ENCODE measurements at places on chromosomes 4 and X.

DNA sequence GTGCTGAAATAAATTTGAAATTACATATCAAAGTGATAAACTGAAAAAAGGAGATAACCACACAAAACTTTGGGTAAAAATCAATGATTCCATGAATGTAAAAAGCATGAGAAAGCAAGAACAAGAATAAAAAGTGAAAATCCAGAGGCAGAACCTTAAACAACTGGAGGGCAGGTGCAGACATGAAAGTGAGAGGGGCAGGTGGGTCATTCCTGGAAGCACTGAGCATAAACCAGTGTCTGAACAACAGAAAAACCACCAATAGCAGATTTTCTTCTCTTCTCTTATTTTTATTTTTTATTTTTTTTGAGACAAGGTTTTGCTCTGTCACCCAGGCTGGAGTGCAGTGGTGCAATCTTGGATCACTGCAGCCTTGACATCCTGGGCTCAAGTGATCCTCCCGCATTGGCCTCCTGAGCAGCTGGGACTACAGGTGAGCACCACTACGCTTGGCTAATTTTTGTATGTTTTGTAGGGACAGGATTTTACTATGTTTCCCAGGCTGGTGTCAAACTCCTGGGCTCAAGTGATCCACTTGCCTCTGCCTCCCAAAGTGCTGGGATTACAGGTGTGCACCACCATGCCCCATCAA is 46.8 kb upstream of the GPR78 start:
- no peak for DNase-seq

- no peak for DNase-seq
Observed at GRCh38 chrX:147899379-147900114, 12.2 kb upstream of the FMR1 start.

DNA sequence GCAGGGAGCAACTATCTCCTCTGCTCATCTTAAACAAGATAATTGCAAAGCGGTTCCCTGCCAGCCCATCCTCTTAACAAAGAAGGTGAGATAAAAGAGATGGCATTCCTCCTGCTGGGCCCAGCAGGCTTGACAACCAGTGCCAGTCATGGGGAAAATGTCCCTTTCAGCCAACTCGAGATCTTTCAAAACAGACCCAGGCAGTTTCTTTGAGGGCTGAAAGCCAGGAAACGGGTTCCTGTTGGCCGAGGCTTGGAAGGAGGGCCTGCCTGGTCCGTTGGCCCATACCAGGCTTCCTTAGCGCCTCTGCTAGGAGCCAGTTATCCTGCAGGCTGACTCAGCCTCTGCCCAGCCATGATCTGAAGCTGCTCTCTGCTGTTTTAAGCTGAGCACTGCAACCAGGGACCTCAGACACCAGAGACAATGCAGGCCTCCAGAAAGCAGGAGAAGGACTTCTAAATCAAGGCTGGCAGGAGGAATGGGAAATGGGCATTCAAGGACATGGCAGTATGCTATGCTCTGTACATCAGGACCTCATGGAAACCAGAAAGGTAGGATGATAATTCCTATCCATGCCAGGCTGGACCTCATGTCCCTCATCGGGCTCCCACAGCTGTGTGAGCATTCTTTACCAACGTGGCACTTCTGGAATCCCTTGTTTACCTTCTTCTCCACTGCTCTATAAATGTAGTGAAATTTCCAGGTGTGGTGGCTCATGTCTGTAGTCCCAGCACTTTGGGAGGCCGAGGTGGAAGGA is 42.4 kb upstream of the SLC2A9 start:
- DNase-seq = peak; percentile 57

DNA sequence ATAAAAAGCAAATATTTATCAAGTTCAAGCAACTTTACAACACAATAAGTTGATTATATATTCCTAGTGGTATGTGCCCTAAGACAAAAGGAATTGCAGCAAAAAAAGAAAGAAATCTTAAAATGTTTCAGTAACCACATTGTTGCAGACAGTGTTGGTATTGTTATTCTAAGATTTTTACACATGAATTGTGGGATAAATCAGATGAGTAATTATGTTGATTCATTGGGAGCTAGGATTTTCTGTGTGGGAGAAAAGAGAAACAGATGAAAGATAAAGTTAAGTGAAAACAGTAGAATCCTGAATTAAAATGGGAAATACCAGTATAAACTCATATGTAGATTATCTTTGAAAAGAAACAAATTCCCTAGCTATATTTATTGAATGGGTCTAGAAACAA is 362.4 kb downstream of the PPP3CA start:
- no peak for DNase-seq

DNA sequence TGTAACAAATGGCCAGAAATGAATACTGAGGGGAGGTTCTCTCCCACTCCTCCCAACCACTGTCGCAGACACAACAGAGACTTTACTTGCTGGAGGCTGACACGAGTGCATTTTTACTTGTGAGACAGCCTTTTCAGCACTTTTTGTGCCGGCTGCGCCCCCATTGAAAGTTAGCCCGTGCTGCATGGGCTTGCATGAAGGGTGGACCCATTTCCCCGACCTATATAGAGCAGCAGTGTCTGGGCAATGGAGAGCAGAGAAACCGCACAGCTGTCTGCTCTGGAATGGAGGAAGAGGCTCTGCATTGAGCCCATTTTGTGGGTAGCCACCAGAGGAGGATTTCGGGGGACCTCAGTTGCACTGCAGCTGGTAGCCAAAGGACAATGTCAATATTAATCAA is 208.8 kb downstream of the UGT8 start:
- no peak for DNase-seq

DNA sequence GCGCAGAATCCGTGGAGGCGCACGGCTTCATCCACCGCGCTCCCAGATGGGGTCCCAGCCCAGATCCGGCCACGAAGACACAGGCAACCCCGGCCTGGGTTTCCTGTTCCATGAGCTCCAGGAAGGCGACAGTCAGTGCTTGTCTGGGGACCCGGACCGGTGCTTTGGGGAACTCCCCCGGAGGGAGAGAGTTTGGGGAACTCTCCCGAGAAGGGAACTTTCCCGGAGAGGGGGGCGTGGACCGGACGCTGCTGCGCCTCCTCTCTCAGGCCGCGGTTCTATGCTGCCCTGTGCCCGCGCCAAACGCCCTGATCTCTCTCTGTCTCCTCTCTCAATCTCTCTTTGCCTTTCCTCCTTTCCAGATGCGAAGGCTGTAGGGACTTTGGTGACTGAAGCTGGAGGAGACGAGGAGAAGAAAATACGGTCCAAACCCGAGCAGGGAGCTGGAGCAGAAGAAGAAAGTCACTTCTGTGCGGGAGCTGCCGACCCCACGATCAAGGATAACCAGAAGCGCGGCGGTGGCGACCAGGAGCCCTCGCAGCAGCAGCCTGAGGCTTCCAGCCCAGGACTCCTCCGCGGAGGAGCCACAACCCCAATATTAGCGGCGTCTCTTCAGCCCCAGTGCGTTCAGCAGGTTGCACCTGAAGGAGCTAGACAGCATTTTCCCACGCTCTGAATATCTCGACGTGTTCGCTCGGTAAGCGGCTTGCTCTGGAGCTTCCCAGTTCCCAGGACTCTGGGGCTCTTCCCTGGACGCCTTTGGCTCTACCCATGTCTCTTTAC is 47.6 kb upstream of the NKAP start:
- no peak for DNase-seq

DNA sequence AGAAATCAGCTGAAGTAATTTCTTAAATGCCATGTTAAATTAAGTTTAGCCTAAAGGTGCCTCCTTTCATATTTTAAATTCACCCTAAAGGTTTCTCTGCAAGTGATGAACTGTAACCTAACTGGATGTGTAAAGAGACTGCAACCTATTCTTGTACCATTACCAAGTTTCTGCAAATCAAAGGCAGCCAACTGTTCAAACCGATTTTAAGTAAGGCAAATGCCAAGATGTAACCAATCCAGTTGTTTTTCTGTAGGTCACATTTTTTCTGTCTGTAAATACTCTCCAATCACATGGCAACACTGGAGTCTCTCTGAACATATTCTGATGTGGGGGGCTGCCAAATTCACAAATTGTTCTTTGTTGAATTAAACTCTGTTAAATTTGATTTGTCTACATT is 42.4 kb upstream of the FGF2 start:
- DNase-seq = no peak

DNA sequence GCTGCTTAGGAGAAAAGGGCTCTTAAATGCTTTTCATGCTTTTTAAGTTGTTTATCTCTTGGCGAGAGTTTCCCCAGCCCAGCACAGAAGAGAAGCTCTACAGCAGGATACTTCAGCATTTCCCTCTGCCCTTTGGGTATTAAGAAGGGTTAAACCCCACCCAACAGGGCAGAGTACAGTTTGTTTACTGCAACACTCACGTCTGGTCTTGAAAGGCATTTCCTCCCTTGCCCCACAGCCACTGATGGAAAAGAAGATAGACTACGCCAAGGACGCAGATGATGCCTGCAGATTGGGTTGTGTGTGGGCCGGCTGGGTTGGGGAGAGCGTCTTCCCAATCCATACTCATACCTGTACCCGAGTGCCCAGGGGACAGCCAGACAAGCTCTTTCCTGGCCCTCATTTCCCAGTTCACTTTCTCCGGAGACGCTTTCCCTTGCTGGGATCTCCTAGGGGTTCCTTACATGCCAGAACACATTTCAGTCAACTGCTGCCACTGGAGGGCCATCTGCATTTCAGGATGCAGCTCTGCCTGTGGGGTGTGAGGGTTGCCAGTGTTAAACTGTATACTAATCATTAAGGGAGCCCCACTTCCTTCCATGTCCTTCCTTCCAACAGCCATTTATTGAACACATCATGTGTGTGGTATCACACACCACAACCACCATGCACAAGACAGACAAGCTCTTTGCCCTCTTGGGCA is 96.5 kb upstream of the DHX15 start:
- no peak for DNase-seq

DNA sequence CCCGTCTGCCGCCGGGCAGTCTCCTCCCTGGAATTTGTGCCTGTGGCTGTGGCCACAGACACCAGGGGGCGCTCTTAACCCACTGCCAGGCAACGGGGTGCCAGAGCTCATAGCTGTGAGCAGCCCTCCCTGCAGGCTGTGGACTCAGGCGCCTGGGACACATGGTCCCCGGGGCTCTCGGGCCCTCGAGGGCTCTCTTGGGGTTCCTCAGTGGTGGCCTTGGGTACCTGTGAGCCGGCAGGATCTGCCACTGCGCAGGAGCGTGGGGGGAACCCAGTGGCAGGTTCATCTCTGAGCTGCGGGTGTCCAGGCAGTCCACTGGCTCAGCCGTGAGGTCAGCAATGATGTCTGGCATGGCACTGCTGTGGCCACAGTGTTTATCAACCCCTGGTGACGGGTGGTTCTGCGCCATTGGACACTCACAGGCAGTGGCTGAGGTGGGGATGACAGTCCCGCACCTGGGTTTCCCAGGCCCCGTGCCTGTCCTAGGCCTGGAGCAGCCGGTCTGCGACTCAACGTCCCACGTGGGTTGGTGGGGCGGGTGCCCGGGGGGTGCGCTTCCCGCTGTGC is 37.2 kb downstream of the PCGF3 start:
- DNase-seq = no peak

DNA sequence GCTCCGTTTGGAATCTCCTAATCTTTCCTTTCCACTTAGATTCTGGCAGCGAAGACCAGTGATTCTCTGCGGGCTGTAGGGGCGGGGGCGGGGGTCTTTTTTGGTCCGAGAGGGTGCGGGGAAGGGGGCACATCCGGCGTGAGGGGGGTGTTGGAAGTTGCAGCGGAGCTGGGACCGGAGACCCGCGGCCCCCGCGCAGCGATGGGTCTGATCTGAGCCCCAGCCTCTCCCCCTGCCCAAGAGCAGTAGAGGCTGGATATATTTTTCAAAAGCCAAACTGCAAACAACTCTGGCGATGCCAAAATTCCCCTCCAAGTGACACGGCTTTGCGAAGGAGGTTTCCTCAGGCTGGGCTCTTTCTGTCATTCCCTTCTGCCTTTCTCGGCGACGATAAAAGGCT is 355 bp downstream of the GRID2 start:
- DNase-seq = peak; percentile 60

DNA sequence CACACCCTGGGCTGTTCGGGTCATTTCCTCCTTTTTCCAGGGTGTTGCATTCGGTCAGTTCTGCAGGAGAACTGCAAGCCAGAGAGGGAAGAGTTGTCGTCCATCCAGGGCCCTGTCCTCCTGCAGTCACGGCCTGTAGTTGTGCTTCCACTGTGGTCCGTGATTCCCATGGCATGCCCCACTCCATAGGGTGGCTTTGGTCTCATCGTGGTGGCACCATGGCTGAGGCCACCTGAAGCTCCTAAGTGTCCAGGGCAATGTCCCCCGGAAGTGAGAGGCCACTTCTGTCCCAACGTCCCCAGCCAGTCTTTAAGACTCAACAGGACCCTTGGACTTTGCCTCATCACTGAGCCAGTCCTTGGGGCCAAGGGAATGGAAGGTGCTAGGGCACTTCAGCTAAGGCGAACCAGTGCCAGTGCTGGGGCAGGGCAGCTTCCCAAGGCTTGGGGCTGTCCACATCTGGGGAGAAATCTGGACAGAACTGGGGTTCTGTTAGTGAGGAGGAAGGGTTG is 83.7 kb downstream of the HTRA3 start:
- DNase-seq = peak; percentile 54

DNA sequence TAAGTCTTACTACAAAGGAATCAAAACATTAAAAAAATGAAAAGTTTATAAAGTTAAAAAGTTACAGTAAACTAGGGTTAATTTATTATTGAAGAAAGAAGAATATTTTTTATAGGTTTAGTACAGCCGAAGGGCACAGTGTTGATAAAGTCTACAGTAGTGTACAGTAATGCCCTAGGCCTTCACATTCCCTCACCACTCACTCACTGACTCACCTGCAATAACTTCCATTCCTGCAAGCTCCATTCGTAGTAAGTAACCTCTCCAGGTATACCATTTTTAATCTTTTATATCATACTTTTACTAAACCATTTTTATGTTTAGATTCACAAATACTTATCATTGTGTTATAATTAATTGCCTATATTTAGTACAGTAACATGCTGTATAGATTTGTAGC is 307.5 kb upstream of the FAM241A start:
- DNase-seq = no peak

- DNase-seq = no peak
Observed at GRCh38 chrX:252244-252956, 28.8 kb upstream of the PLCXD1 start.

GRCh38 chr4:101972791-101973190 is 182.3 kb downstream of the BANK1 start:
- no peak for DNase-seq

GRCh38 chr4:156505341-156505955 is 466.2 kb downstream of the PDGFC start:
- no peak for DNase-seq

DNA sequence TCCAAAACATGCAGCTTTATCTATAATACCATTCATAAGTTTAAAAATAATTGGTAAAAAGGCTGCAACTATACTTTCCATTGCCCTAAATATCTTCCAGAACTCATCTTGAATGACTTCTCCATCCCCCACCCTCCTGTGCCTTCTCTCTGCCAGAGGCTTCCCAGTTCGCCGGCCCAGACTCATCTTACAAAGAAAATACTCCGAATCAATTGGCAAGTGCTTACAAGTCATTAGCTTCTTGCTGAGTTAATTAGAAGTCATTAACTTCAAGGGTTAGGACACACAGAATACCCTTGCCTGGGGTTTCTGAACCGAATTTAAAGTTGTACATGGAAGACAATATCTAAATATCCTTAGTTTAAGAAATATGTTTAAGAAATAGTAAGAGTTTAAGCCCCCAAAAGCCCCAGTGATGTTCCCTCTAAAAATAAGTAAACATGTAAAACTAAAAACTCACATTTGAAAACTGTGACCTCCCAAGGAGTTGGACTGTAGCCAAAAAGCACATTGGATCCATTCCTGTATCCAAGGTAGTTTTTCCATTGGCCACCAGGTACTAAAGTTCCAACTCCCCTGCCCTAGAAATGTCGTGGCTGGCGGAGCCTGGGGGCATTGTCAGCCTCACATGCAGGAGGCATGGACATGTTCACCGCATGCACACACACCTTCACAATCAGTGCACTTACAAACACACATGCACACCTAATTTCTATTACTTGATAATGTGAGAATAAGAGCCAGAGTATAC is 535.2 kb upstream of the FAT1 start:
- no peak for DNase-seq

GRCh38 chr4:2330091-2331042 is 68.5 kb upstream of the MXD4 start:
- no peak for DNase-seq

Measured in type B pancreatic cell (in vitro differentiated cells).